ENCODE measurements at places on chromosomes 2 and 18.

GRCh38 chr2:217445723-217446122 lies 557.1 kb downstream of the TNS1 start:
- no peak for DNase-seq

GRCh38 chr2:94762600-94762999 lies 108.6 kb upstream of the TEKT4 start:
- DNase-seq: no peak

DNA sequence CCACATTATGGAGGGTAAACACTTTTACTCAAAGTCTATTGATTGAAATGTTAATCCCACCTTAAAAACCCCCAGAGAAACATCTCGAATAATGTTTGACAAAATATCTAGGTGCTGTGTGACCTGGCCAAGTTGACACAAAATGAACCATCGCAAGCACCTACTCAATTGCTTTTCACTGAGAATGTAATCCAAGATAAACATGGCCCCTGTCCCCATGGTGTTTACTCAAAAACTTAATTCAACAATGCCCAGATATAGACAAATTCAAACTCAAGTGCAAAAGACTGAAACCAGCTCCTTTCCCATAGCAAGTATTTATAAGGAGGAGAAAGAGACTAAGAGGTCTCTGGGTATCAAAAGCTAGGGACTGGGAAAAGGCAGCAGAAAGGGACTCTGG lies 15.0 kb upstream of the ACMSD start:
- no peak for DNase-seq

- DNase-seq: peak; percentile 21
Measured at GRCh38 chr2:198656869-198657268, 800.9 kb downstream of the SATB2 start.

- DNase-seq: peak; percentile 58
Measured at GRCh38 chr18:995629-996028, 91.0 kb downstream of the ADCYAP1 start.

- DNase-seq: no peak
Measured at GRCh38 chr2:109284826-109285225, 155.8 kb downstream of the SH3RF3 start.

DNA sequence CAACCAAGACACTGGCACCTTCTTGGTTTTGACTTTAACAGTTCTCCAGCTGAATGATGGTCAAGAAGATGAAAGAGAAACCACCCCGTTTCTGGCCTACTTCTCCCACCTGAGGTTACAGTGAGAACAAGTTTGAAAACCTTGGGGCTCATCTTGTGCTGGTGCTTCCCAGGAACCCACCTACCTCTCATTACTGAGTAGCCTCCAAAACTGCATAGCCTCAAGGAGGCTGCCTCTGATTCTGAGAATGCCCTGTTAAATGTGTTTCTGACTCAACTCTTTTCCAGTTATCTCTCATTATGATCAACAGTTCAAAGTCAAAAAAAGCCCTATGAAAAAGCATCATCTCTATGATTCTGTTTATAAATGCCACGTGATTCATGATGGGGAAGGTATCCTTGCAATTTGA lies 121.9 kb downstream of the CACNB4 start:
- no peak for DNase-seq

DNA sequence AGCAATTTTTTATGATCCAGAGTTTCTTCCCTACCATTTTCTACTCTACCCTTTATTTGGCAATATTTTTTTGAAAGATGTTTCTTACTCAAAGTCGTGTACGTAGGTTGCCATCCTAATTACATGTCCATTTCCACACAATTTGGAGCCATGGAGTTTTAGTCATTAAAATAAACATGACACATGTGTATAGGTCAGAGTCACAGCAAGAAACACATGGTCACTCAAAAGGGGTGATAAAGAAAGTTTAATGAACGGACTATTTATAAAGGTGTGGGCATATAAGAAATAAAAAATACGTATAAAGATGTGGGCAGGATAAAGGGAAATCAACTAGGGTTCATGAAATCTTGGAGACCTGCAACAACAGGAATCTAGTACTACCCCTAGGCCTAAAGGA lies 138.9 kb downstream of the SLC4A10 start:
- no peak for DNase-seq

- no peak for DNase-seq
Measured at GRCh38 chr2:16021611-16022363, 81.4 kb downstream of the MYCN start.

DNA sequence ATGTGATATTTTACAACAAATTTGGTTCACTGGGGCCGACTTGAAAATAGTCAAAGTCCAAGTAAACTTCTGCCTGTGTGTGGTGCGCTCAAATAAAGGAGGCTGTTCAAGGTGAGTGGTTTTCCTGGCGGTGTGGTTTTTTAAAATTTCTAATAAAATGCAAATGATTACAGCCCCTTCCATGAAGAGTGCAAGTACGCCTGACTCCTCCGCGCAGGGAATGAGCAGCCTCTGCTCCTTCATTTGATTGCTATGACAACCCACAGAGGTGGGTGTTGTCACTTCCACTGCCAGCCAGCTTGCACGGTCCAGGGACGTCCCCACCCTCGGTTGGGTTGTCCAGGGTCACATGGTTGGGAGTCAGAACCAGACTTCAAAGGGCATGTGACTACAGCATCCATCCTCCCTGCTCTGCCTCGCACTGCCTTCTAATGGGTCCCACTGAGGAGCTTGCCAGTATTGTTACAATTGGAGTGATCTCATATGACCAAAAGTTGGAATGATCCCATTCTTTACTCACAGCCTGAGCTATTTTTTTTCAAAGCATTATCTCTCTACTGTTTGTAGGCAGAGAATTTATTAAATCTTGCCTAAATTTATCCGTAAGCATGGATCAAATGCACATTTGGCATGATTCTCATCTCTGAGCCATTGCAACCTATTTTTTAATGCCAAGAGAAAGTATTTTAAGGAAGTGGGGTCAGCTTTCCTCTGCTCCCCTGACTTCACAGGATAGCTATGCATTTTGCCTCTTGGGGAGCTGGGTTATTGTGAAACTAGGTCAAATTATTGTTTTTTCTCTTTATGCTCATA lies 121.3 kb downstream of the AGAP1 start:
- DNase-seq: no peak

GRCh38 chr2:207892716-207893402 lies 123.2 kb upstream of the FZD5 start:
- DNase-seq: no peak

- no peak for DNase-seq
Measured at GRCh38 chr18:73189718-73190117, 321.9 kb upstream of the NETO1 start.

DNA sequence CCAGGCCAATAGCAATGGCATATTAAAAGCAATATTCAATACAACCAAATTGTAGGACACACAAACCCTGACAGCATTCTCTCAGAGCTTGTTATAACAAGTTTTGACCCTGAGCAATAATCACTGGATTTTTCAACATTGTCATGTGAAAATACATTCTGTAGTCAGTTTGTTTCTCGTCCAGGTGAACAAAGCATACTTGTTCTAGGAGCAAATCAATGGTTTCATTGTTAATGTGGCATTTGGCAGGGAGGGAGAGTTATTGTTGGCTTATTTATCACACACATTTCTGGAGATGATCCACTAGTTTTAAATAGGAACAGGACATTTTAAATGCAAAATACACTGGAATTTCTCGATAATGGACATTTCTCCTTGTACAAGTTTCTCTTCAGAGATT lies 69.9 kb upstream of the L3MBTL4 start:
- DNase-seq: no peak

All from bronchial epithelial cell (primary cell).